Activated CD4-positive, alpha-beta T cell treated with anti-CD3 and anti-CD28 coated beads for 24 hours (primary cell): ENCODE measurements at places on chromosomes 4 and X.

- no peak for DNase-seq
These were observed 32.2 kb downstream of the GPAT3 start for GRCh38 chr4:83568062-83568461.

GRCh38 chrX:10901290-10901633 is 209.9 kb upstream of the HCCS start:
- DNase-seq: no peak

- no peak for DNase-seq
These were observed 25.0 kb upstream of the PDLIM5 start for GRCh38 chr4:94426783-94427182.

DNA sequence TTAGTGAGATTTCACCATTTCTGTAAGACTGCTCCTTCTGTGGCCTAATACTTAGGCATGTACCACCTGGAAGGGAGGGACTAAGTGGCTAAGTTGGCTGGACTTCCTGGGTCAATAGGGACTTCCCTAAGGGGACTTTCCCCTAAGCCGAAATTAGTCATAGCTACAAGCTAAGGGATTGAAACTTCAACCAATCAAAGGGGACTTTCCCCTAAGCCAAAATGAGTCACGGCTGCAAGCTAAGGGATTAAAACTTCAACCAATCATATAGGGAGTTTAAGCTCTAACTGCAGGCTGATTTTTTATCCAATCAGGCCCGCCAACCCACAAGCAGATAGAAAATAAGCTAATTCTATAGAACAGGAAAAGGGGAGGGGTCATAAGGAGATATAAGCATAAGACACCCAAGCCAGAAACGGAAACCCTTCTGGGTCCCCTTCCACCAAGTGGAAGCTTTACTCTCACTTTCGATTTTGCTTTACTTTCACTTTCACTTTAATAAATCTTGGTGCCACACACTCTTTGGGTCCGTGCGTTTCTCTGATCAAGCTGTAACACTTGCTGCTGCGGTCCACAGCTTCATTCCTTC is 382.8 kb downstream of the KLHL4 start:
- no peak for DNase-seq

GRCh38 chrX:48702032-48702431 is 5.5 kb downstream of the SUV39H1 start:
- DNase-seq: no peak
